ENCODE measurements at places on chromosomes 16 and 17.
A peak's percentile ranks its signal among the peaks of the same experiment; 100 is the strongest.

DNA sequence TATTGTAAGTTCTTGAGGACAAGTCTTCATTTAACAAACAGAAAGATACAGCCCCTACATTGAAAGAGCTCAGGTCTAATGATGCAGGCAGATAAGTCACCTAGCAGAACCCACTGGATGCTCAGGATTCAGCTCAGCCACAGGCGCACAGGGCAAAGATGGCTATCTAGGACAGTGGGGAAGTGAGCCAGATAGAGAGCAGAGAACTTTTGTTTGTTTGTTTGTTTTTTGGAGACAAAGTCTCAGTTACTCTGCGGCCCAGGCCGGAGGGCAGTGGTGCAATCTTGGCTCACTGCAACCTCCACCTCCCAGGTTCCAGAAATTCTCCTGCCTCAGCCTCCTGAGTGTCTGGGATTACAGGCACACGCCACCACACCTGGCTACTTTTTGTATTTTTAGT is 20.4 kb downstream of the METTL2A start:
- no peak for DNase-seq

GRCh38 chr17:43702637-43703036 is 40.9 kb upstream of the MEOX1 start:
- no peak for DNase-seq

GRCh38 chr17:75277664-75278071 is 6.6 kb upstream of the MIF4GD start:
- no peak for DNase-seq

DNA sequence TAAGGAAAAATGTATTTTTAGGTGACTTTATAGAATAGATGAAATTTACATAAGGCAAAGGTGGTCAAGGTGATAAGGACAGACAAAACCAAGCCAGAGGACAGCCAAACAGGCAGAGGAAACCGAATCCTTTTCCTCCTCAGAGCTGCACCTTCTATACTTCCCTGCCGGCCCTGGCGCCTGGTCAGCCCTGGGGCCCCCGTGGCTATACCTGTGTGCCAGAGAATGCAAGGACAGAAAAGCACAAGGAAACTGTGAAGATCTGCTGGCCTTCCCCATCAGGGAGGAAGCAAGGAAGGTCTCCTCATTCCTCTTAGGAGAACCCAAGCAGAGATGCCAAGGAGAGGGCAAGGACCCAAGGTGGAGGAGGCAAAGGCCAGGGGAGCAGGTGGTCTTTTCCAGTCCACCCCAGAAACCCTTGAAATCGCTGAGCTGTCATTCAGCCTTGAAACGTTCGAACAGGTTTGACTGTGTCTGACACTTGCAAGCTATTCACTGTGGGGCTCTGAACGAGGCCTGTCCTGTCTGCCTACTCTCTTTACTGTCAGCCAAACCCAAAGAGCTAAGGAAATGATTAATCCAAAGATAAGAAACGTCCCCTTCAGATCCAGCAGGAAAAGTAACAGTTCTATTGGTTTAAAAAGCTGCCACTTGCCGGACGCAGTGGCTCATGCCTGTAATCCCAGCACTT is 114.4 kb downstream of the XYLT1 start:
- DNase-seq: no peak

- DNase-seq: no peak
Measured at GRCh38 chr17:45326626-45327025, 9.8 kb upstream of the MAP3K14 start.

DNA sequence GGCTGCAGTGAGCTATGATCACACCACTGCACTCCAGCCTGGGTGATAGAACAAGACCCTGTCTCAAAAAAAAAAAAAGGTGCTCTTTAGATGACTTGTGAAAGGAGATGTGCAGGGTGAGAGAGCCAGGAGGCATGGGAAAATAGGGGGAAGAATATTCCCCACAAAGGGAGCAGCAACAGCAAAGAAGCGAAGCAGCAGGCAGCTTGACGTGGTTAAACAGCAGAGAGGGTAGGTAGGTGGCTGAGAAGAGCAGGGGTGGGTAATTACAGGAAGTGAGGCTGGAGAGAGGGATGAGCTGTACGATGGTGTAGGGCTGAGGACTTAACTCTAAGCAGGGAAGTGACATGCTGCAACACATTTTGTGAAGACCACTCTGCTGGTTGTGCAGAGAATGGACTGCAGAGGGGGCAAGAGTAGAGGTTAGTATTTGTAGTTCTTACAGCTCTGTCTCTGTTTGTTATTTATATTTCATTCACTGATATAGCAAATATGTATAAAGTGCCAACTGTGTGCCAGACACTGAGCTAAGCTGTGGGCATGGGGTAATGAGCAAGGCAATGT is 1.6 kb downstream of the HEATR3 start:
- peak; percentile 31 for DNase-seq

- no peak for DNase-seq
Measured at GRCh38 chr16:83932955-83933673, 19.9 kb upstream of the OSGIN1 start.

- no peak for DNase-seq
Measured at GRCh38 chr16:73006026-73006425, 41.9 kb downstream of the ZFHX3 start.

GRCh38 chr16:8146256-8147012 is 443.9 kb downstream of the TMEM114 start:
- no peak for DNase-seq

GRCh38 chr17:72097144-72097543 is 23.7 kb upstream of the SOX9 start:
- DNase-seq: no peak

DNA sequence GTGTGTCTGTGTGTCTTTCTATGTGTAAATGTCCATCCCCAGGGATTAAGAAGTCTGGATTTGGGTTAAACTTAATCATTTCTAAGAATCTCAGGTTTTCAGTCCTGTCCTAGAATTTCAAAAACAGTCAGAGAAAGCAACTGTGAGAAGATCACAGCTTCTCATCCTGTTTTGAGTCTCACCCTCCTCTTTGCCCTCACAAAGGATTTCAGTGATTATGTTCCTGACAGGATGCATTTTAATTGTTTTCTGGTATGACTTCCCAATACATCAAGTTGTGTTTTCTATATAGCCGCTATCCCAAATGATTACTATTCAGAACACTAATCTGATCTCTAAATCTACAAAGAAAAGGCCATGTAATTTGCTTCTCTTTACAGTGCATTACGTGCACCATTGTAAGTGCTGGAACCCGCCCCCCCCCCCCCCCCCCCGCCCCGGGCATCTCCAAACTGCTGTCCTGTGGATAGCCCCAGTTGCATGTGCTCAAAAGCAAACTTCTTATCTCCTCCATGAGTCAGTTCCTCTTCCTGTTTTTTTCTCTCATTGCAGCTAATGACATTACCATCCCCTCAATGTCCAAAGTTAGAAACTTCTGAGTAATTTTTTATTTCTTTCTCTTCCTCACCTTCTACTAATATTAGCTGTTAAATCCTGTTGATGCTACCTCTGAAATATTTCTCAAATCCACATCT is 73.9 kb downstream of the CDH13 start:
- no peak for DNase-seq

DNA sequence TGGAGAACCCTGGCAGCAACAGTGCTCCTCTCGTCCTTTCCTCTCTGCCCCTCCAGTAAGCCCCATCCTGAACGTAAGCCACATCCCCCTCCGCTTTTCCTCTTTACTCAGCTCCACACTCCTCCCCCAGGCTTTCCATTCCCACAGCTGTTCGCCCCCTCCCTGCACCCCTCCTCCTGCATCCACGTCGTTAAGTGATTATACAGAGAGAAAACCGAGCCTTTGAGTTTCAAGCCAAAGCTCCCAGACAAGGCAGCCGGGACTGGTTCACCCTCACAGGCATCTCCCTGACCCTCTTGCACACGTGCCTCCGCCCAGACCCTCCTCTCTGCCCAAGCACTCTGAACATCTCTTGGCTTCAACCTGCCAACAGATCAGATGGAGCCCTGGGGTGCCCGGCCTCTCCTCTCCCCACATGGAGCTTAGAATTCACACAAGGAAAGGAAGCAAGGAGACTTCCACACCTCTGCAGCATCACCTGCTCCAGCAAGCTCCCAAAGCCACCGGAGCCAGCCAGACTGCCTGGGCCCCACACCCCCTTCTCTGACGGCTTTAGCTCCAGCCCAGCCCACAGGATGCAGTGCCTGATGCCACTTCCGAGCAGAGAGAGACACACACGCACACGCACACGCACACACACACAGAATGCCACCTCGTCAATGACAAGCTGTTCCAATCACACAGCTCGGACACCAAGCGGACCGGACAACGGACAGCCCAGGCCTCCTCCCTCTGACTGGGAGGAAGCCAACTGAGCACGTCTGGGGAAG is 99.9 kb upstream of the CCL2 start:
- no peak for DNase-seq

DNA sequence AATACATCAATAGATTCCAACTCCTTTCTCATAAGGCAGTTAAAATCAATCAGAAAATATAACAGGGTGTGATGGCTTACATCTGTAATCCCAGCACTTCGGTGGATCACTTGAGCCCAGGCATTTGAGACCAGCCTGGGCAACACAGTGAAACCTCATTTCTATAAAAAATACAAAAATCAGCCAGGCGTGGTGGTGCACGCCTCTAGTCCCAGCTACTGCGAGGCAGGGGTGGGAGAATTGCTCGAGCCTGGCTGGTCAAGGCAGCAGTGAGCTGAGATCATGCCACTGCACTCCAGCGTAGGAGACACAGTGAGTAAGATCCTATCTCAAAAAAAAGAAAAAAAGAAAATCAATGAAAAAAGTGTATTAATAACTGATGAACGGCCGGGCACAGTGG is 258.6 kb downstream of the NTN1 start:
- DNase-seq: no peak

GRCh38 chr16:88303890-88304819 is 78.6 kb upstream of the ZNF469 start:
- DNase-seq: no peak

- DNase-seq: no peak
Measured at GRCh38 chr16:87819282-87819681, 50.0 kb downstream of the SLC7A5 start.

GRCh38 chr16:85505794-85506634 is 107.1 kb upstream of the GSE1 start:
- no peak for DNase-seq

DNA sequence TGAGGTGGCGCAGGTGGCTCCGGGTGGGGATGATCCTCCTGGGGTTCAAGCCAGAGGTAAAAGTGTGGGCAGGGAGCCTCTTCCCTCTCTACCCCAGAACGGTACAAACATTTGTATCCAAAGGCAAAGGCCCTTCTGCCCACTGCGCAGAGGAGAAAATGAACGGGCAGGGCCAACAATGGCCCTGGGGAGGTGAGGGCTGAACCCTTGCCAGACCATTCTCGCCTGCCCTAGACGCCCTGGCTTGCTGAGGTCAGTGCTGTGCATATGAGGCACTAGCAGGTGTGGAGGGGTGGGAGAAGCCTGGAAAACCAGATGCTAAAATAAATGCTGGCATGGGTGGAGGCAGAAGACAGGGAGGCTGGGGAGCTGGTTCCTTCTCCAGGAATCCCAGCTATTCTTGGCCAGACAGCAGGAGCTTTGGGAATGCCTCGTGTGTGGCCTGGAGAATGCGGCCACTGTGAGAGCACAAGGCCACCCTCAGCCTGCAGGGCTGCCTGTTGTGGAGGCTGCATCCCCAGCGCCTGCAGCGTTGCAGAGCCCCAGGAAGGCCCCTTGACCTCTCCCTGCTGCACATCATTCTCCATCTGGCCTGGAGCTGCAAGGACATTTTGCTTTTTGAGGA is 4.5 kb downstream of the C17orf50 start:
- no peak for DNase-seq

DNA sequence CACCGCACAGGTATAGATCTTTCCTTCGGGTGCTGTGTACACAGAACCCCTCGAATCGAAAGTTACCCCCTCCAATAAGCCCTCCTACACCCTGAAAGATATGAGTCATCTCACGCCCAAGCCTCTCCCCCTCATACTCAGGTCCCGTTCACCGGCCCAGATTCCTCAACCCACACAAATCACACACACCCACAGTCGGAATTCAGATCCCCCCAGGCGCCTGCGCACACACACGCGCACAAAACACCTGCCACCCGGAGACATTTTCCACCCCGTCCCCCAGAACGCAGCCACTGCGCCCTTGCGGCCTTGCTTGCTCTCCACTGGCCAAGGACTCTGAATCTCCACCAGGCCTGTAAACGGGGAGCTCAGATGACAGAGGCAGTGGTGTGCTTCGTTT is 4.9 kb downstream of the JPH3 start:
- DNase-seq: peak; percentile 81

DNA sequence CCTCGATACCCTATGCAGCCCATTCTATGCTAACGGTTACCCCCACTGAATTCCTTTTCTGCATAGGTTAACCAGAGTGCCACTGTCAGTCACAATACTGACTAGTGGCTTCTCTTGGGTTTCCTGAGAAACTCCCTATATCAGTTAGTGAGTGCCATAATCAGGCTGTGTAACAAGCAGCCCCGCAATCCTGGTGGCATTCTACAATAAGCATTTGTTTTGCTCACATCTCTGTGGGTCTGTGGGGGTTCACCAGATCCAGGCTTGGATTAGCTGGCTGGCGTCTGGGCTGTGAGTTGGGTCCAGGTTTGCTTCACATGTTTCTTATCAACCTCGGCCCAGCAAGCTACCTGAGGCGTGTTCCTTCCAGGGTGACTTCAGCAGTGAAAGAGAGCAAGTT is 42.4 kb downstream of the TMEM235 start:
- DNase-seq: no peak

DNA sequence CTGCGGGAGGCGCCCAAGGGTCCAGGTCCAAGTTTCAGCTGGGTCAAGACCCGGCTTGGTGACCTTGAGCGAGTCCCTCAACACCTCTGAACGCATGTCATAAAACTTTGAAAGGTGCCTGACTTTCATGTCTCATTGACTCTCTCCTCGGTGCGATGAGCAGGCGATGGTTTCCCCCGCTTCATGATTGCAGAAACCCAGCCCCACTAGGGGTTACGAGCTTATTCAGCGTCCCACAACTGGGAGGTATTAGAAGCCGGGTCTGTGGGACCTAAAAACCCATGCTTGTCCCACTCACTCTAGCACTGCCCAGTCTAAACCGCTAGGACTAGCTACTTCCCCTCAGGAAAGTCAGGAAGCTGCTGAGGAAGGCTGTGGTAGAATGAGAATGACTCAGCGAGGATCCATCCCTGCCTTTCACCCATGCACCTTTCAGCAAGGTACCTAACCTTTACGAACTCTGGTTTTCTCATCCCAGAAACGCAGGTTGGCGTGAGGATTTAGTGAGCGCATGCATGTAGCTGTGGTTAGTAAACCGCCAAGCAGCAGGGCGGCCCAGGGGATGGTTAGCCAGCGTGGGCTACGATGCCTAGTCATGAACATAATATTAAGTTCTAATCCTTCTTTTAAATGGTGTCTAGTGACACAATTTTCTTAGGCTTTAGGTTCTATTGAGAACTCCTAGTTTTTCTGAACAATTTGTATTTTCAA is 26.2 kb upstream of the RFFL start:
- DNase-seq: no peak
